NB4 (cell line): ENCODE measurements at places on chromosomes 4 and X.

- DNase-seq = peak; percentile 14
Measured at GRCh38 chr4:4689694-4690440, 148.0 kb upstream of the STX18 start.

DNA sequence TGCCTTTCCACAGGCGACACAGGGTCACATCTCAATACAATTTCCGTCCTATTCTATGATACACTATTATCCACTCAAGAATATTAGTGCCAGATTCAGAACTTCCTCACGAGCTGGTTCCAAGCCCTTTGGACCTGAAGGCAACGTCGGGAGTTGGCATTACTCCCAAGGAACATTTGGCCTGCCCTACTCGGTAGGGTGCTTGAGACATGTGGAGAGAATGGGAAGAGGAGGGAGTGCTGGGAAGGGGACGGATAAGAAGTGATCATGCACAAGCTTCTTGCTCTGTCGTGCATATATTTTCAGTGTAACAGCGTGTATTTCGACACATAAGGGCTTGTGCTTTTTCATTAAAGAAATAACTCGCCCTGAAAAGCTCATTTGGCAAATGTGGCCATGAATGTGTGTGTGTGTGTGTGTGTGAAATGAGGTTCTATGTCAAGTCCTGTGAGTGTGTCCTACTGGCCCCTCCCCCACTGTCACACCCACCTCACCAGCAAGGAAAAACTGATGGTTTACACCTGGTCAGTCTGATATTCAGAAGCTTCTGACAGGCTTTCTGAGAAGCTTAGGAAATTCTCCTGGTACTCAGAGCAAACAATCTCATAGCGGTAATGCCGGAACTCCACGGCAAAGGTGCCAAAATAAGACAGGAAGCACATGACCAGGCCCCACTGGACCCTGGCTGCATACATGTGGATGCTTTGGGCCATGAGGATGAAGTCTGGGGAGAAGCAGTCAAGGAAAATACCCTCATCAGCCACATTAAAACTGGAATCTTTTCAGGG is 54.8 kb downstream of the ENOPH1 start:
- no peak for DNase-seq

DNA sequence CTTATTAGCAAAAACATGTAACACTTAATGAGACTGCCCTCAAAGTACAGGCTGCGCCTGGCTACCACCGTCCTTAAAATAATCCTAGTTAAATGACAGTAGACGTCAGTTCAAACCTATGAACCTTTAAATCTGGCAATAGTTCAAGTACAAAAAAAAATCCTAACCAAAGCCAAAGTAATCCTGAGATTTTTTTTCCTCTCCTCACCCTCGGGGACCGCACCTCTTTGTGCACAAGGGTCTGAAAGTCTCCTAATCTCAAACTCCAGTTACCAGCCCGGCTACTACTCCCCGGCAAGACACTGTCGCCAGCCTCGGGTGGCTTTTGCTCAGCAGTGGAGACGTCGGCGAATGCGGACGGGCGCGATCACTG is 439 bp downstream of the SEC31A start:
- DNase-seq = no peak

- DNase-seq = peak; percentile 43
Measured at GRCh38 chr4:152709675-152710438, 30.1 kb upstream of the TMEM154 start.

DNA sequence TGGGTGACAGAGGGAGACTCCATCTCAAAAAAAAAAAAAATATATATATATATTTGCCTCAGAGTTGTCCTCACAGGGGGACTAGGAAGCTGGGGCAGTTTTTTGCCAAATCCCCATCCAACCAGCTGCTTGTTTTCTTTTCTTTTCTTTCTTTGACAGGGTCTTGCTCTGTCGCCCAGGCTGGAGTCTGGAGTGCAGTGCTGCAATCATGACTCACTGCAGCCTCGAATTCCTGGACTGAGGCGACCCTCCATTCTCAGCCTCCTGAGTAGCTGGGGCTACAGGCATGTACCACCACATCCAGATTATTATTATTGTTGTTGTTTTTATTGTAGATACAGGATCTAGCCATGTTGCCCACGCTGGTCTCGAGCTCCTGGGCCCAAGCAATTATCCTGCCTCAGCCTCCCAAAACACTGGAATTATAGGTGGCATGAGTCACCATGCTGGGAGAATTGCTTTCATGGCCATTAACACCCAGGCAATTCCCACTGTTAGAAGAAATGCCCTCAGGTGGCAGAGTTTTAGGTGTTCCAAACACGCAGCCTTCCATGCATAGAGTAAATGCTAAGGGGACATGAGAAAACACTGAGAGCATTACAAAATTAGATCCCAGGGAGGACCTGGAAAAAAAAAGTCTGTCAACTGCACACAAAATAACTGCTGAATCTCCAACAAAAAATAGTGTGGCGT is 98.0 kb downstream of the ARHGAP6 start:
- DNase-seq = no peak

- DNase-seq = no peak
Measured at GRCh38 chrX:139930401-139930800, 2.5 kb downstream of the ATP11C start.

GRCh38 chr4:153705743-153706468 is 21.8 kb downstream of the TLR2 start:
- DNase-seq = peak; percentile 81

DNA sequence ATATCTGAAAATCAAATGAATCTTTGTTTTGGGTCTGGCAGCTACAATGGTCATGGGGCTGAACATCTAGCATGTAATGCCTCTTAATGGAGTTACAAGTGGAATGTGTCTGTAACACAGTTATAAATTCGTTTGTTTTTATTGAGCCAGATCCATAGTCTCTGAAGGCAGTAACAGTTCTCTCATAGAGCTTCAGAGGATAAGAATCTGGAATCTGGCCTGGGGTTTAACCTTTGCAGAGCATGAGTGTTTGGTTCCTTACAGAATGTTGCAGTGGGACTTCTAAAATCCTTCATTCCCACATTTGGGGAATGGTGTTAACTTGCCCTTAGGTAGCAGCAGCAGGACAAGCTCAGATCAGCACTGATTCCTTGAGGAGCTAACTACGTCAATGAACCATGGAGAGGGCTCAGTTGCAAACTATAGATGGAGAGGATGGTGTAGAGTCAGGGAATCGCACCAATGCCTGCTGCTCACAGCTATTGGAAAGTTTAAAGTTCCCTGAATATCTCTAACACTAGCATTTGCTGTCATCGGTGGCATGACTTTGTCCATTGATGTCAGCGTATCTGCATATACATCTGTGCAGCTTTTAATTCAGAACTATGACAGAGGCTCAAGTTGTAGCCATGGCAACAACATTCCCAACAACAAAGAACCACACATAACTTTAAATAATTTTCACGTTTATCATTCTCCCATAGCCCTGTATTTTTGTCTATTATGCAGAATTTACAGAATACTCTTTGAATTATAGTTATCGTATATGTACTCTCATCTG is 72.2 kb downstream of the RASGEF1B start:
- no peak for DNase-seq

GRCh38 chr4:186058253-186058979 is 10.5 kb upstream of the TLR3 start:
- peak; percentile 41 for DNase-seq

DNA sequence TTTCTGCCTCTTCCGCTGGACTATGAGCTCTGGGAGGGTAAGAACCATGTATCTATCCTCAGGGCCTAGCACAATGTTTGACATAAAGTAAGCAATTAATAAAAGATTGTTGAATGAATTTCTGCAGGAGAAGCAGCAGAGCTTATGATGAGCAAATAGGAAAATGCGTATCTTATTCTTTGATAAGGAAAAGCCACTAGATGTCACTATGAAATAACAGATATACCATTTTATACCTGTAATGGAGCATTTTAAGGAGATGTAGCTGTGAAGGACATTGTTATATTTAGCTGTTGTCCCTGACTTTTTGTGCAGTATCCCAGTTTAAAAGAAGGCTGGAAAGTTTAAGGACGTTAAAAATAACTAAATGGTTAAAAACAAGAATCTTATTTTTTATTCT is 147.2 kb upstream of the MBNL3 start:
- DNase-seq = peak; percentile 12

DNA sequence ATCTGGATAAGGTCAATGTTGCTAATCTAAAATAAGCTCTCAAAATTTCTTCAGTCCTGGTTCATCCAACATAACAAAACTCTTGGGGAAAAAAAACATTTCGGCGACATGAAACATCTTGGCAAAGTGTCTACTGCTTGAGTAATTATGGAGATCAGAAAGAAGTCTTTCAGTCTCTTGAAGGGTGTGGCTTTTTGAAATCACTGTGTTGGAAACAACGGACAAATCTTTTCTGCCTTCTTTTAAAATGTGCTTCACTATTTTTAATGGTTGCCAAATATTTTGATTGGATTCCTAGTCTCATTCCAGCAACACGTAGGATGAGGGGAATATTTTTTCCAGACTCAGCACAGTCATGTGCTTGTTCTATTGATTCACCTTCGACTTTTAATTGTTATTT is 138.6 kb downstream of the KLHL8 start:
- no peak for DNase-seq

DNA sequence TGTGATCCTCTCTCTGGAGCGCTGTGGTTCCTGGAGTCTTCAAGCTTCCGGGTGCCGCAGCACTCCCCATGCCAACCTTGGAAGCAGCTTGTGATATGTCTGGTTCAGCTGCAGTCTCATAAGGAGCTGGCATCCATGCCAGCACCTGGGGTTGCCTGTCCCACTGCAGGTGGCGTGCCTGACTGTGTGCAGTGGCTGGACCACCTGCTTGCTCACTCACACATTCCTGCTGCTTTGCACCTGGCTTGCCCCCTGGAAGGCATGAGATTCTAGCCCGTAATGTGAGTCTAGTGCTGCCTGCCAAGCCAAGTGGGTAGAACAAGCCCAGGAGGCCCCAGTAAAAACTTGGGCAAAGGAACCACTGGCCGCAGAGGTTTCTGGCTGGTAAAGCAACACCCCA is 687.2 kb upstream of the AADAT start:
- DNase-seq = no peak

DNA sequence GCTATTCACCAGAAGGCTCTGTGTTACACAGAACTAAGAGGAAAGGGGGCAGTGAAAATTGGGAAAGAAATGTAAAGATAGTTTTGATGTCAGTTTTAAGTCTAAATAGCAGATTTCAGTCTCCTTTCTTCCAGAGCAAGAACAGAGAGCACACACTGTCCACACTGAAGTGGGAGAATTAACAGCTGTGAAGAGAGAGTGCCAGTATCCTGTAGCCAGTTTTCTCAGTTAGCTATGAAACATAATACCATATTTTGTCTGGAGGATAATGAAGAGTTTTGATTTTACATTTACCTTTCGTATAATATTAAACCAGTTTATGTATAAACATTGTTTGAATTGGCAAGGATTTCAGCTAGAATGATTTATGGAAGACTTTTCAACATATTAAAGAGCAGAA is 35.1 kb downstream of the FBXO8 start:
- no peak for DNase-seq

DNA sequence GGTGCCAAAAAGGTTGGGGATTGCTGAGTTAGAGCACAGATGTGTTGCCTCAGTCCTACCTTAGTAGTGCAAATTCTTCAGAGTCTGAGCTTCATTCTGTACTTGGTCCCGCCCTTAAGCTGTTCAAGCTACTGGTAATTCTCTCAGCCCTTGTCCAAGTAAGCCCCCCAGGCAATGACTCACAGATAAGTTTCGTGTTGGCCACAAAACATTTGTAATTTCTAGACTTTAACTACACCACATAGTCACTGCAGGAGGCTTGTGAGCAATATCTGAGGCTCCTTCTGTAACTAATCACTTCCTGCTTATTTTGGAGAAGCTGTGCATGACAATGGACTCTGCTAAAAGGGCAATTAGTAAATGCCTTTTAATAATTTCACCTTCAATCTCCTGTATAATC is 1420.5 kb downstream of the PCDH7 start:
- peak; percentile 88 for DNase-seq
